ENCODE measurements at places on chromosomes 12 and 14.

GRCh38 chr12:114628199-114628598, 55.8 kb downstream of the TBX3 start:
- no peak for DNase-seq

GRCh38 chr12:59710004-59710628, 114.3 kb downstream of the SLC16A7 start:
- DNase-seq: no peak

GRCh38 chr12:108454539-108455139, 60.4 kb upstream of the FICD start:
- no peak for DNase-seq

- DNase-seq: no peak
Measured at GRCh38 chr12:59972905-59973304, 377.1 kb downstream of the SLC16A7 start.

DNA sequence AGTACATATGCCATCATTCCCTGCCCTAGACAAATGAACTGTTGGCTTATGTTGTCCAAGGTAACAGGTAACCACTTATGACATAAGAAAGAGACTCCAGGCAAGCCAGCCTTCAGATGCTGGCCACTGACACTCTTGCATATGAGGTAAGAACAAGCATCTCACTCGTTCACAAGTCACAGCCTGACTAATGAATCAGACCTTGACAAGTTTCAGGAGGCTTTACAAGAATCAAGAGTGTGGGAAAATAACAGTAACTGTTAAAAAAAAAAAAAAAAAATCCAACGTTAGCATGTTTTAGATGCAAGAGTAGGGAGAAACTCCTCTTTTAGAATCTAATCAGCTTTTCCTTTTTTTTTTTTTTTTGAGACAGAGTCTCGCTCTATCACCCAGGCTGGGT, 40.7 kb downstream of the ZFYVE1 start:
- no peak for DNase-seq

- DNase-seq: no peak
Measured at GRCh38 chr14:25521616-25522015, 471.7 kb upstream of the STXBP6 start.

Measured in stimulated activated CD4-positive, alpha-beta T cell treated with anti-CD3 and anti-CD28 coated beads, Interleukin-2, amount 100 ng/mL, for 24 hours (primary cell).